GM20000 (cell line): ENCODE measurements at places on chromosomes 16 and 17.

- peak; percentile 78 for DNase-seq
Measured at GRCh38 chr16:252366-253337, 18.0 kb downstream of the FAM234A start.

- DNase-seq: no peak
Measured at GRCh38 chr17:58747674-58748073, 8.0 kb upstream of the PPM1E start.

DNA sequence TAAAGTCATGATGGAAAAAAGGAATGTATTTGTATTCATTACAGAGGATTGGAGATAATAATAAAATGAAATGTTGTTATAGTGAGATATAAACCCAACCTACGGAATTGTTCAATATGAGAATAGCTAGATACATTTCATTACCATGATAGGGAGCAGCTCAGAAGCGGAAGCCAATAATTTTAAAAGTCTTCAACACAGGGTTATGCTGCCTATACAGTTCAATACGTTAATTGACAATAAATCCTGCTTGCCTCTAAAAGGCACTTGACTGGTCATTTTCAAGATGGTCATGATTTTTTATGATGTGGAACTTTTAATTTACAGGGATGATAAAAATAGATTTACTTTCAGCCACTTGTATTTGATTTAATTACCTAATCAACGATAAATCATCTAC lies 506.8 kb downstream of the TMEM114 start:
- no peak for DNase-seq

GRCh38 chr16:77307426-77308162 lies 108.4 kb downstream of the SYCE1L start:
- no peak for DNase-seq

- DNase-seq: no peak
Measured at GRCh38 chr16:5065813-5066212, at the start of gene C16orf89. TSS of gene C16orf89 (minus strand) at chr16:5065956. CDS start at chr16:5065908, 48 bp downstream.

DNA sequence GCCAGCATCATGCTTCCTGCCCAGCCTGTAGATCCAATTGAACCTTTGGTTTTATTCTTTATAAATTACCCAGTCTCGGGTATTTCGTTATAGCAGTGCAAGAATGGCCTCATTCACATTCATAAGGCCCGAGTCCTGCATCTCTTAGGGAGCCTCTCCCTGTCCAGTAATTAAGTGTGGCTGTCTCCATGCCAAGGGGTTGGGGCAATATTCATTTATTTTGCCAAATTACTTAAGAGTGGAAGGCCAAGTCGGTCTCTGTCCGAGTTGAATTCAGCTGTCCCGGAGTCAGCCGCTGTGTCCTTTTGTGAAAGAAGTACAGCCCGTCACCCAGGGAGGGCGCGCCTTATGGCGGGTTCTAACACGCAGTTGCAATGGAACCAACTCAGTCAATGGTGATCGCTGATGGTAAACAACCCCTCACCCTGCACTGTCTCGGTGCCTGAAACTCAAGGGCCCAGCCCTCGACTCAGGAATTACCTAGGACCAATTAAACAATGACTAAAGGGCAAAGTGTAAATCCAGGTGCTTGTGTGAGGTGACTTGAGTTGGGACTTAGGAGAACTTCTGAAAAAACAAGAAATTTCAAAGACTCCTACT lies 22.2 kb downstream of the KIAA0513 start:
- DNase-seq: no peak

- DNase-seq: no peak
Measured at GRCh38 chr17:10640475-10640874, 16.6 kb downstream of the MYH3 start.

DNA sequence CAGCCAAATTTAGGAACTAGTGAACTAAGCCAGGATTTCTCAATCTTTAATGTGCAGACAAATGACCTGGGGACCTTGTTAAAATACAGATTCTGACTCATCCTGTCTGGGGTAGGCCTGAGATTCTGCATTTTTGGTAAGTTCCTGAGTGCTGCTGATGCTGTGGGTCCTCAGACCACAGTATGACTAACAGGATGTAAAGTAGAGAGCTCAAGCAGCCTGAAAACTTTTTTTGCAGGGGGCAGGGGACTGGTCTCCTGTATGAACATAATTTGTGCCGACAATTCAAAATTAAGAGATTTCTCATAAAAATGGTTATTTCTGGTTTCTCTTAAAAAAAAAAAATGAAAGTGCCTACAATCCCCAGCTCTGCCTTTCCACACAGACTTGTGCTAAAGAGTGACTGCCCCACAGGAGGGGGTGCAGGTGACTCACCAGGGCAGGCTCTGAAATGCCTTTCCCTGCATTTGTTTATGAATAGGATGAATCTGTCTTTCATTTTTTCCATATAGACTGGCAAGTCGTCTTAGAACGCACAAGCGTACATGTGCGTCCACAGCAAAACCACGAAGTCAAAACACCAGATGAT lies 271.5 kb downstream of the PHKB start:
- DNase-seq: no peak

- DNase-seq: no peak
Measured at GRCh38 chr16:85728879-85729278, 22.0 kb downstream of the C16orf74 start.

- DNase-seq: no peak
Measured at GRCh38 chr17:59558953-59559352, 6.5 kb upstream of the DHX40 start.

DNA sequence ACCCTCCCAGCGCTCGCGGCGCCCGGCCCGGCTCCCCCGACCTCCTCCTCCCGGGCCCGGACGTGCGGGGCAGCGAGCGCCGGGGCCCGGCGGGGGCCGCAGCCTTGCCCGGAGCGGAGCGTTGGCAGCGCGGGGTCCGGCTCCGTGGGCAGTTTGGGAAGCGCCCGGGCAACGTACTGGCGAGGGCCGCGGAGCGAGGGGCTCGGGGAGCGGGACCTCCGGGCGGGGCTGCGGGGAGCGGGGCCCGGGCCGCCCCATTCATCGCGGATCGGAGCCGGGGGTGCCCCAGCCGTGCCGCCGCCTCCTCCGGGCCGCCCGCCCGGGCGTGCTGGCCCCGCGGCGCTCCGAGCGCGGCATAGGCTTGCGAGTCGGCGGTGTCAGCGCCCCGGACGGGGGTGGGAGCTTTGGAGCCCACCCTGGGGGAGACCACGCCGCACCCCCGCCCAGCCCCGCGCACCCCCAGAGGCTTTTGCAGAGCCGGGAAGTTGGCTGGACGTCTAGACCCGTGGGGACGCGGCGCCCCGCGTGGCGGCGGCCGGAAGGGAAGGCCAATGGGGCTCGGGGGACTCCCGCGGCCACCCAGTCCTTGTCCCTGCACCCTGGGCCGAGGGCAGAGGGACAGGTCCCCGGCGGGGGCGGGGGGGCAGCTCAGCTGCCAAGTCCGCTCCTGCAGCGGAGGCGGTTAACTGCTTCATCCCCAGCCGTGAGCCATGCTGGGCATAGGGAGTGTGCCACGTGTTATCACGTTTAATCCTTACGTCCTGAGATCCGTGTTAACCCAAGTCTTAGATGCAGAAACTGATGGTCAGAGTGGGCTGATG lies 852 bp downstream of the ZNF469 start:
- DNase-seq: peak; percentile 71

- DNase-seq: no peak
Measured at GRCh38 chr16:1638757-1639156, 26.6 kb downstream of the CRAMP1 start.

DNA sequence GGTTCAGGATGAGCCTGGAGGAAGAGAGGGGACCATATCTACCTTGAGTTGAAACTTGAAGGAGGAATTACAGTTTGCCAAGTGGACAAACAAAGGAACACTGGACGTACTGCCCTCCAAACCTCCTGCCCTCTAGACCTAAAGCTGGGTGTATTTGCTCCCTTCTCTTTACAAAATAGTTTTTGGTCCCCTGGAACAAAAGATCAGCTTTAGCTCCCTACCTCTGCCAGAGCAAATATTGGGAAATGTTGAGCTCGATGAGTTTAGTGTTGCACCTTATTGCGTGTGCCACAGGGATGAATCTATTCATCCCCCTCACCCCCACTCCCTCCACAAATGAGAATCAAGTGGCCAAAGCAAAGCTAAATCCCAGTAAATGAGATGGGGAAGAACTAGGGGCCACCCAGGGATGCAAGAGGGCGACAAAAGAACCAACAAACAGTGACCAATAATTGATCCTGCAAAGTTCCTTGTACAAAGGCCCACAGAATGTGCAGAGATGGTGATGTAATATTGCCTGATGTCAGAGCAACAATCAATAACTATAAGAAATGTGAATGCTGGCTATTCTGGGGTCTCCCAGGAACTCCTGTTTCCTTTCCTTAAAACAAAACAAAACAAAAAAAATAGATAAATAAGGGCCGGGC lies 17.2 kb upstream of the TAT start:
- DNase-seq: no peak

DNA sequence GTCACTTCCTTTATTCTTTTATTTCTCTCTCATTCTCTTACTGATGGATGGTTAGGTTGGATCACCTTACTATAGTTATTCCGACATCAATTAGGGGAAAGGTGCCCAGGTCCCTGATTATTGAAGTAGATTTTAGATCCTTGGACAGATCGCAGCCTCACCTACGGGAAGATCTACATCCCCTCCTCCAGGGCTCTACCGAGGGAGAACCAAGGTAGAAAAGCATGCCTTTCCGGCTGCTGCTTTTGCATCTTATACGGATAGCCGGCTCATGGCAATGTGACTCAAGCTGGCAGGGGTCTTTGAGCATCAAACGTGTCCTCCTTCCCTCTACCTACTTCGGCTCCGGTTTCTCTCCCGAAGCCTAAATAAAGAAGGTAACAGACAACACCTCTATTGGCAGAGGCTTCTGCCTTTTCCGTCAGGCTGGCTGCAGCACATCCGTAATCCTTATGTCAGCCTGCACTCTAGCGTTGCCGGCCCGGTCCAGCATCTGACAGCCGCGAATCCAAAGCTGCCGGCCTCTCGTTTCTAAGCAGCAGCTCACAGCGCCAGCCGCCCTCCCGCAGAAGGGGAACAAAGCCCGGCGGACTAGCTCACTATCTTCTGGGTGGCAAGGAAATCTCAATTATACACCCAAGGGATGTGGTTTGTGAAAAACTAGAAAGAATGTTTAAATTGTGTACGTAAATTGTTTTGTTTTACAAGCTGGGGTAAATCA lies 46.9 kb downstream of the IRX6 start:
- peak; percentile 12 for DNase-seq

DNA sequence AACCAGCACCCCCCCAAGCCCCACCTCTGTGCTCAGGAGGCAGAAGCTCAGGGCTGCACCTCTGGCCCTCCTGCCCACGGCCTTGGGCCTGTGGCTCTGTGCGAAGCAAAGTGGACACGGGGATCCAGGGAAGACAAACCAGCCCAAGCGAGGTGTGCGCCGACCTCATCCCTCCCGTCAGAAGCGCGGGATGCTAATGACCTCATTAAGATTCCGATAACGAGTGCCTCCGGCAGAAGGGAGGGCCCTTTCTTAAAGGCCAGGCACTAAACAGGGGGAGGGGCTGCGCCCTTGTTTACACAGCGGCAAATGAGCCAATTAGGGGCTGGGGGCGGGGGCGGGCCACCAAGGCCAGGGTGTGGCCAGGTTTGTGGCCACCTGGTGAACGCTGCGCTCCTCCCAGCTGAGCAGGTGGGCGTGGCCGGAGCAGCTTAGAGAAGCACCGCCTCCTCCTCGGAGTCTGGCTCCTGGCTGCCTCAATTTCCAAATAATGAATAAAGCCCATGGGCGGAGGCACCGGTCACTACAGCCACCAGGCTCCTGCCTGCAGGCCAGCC lies 3.2 kb downstream of the CBX4 start:
- no peak for DNase-seq

GRCh38 chr17:5592382-5592781 lies 8.1 kb upstream of the NLRP1 start:
- peak; percentile 38 for DNase-seq

GRCh38 chr16:67833030-67833414 lies 9.1 kb upstream of the THAP11 start:
- DNase-seq: no peak

DNA sequence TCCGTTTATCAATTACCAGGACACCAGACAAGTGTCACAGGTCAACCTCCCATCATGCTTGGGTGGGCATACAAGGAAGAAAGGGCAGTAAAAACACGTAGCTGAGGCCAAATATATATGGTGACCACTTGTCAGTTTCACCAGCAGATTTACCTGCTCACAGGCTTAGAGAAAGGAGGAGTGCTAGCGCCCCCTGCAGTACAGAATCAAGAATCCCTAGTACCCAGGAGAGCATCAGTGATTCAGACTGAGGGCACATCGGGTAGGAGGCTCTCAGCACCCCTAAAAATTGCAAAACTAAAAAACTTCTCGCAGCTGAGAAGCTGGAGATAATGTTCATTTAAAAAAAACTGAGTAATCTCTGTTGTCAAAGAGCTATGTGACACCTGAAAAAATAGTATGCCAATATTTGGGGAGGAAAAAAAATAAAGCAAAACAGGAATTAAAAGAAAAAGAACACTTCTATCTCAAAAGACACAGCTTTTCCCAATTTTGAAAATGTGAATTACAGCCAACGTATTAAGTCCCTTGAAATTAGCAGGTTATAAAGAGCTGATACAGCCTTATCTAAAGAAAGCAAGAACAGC lies 21.2 kb upstream of the MON1B start:
- peak; percentile 27 for DNase-seq

- DNase-seq: no peak
Measured at GRCh38 chr16:67699265-67699664, 19.9 kb downstream of the GFOD2 start.

GRCh38 chr16:56353054-56353921 lies 72.1 kb downstream of the AMFR start:
- no peak for DNase-seq
